Hepatocyte (in vitro differentiated cells): ENCODE measurements at places on chromosomes 11 and 22. TPM values are rescaled to one million over a fixed set of nuclear protein-coding genes. Genes with fewer than 3 reads are reported as not detected.

CAT gene
- total RNA-seq: 0.24 and 0.47 TPM in 2 replicates

TMEM135 gene
- 36.3 and 52.0 TPM in 2 replicates for total RNA-seq

DNA sequence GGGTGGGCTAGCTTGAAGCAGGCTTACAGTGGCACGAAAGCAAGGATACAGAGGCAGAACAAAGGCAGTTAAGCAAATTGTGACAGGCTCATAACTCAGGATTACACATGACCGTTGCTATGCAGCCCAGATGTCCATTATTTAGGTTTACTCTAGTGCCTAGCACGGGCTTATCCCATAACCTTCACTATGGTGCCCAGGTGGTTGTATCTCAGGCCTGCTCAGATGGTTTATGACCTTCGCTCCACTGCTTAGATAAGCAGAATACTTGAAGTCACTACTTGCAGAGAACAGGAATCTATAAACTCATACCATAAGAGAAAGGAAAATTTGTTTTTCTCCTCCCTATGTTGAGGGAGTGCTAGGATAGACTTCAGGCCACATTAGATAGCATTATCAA, 9.0 kb downstream of the OR6M1 start:
- peak; percentile 52 for DNase-seq

DNA sequence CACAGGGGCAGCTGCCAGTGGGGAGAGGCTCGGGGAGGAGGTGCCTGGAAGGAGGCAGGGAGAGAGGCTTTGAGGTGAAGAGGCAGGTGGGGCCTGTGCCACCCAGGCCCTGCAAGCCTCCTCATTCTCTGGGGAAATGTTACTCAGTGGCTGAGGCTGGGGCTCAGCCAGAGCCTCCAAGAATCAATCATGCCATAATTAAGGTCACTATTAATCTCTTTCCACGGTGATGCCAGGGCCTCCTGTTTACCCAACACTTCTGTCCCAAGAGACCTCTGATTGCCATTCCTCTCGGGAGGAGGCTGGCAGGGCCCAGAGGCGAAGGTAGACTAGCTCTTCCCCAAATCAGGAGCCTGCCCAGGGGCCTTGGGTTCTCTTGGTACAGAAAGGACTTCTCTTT, 38.4 kb downstream of the GDPD5 start:
- no peak for DNase-seq

DNA sequence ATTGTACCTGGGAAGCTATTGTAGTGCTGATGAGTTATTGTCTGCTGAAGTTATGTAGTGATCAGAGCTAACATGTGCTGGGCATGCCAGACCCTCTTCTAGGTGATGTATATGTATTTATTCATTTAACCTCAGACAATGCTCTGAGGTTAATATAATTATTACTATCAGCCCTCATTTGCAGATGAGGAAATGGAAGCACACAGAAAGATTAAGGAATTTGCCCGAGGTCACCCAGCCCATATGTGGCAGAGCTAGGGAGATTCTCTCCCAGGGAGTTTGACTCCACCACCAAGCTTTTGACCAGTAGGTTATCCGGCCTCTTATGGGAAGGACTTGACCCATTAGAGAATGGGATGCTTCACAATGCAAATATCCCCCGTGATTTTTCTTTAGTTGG, 114.2 kb upstream of the NAV2 start:
- DNase-seq: no peak

DNA sequence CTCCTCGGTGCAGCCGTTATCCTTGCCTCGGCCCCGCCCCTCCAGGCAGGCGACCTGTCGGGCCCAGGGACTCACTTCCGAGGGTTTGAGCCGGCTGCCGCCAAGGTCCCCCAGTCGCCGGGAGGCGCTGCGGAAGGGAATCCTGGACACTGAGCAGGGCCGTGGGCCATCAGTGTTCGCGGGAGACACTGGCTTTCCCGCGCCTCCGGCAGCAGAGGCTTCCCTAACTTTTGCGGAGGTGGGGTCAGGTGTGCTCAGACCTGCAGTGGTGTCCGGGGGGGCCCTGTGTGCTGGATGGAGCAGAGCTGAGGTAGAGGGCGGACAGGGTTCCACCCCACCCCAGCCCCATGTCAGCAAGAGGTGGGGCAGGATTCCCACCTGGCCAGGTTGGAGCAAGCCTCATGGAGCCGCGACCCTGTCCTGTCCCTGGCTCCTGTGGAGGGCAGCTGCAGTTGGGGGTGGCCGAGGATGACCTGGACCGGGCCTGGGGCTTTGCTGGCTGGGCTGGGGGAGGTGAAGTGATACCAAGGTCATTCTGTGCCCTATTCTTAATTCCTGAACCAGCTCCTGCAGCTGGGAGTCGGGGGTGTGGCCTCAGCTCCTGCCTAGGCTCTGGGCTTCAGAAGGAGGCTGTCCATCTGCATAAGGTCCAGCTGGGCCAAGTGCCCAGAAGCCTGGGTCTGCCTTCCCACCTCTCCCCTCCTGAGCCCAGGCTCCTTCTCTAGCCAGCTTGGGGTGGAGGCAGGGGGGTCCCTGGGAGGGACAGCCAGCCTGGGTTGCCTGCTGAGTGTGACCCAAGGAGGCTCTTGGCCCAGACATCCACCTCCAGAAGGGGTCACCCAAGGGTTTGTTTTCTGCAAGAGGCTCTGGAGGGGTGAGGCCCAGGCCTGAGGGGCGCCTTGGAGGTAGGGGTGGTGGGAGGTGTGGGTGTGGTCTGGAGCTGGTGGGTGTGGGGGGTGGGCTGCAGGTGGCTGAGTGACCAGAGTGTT, 8.4 kb downstream of the TSPAN4 start:
- no peak for DNase-seq

DNA sequence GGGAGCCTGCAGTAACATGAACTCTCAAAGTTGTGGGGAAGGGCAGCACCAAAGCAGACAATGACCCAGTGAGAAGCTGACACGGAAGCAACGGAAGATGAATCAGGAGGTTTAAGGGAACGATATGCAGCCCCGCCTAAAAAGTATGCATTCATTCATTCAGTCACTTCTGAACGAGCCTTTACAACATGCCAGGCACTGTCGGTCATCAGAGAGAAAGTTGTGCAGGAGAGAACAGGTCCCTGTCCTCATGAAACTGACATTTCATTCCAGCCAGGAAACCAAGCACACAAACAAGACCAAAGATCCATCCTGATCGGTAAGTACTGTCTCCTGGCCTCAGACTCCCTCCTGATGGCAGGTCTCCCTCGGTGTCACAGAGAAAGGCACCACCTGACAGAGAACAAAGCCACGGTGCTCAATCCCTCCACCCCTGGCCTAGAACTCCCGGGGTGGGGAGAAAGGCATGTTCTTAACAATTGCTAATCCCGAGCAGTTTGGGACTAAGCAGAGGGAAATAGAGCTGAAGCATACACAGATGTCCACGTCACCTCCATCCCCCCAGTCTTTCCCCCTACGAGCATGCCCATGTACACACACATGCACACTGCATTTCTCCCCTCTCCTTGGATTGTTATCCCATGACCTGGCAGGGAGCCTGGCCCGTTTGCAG, 49.3 kb downstream of the LRFN4 start:
- no peak for DNase-seq
